LHCN-M2 (cell line): ENCODE measurements at places on chromosomes 1 and 21. TPM values are rescaled to one million over a fixed set of nuclear protein-coding genes. Genes with fewer than 3 reads are reported as not detected.

- DNase-seq, result no peak
Measured at GRCh38 chr1:155979597-155980343, 1.4 kb upstream of the ARHGEF2 start.

- DNase-seq, result no peak
Measured at GRCh38 chr1:185788386-185788785, 54.2 kb downstream of the HMCN1 start.

- DNase-seq, result no peak
Measured at GRCh38 chr1:34926156-34926555, 3.3 kb downstream of the DLGAP3 start.

GRCh38 chr1:178048883-178049282, 45.0 kb upstream of the RASAL2 start:
- no peak for DNase-seq

- no peak for DNase-seq
Measured at GRCh38 chr1:22826604-22827580, 116.3 kb downstream of the EPHB2 start.

DNA sequence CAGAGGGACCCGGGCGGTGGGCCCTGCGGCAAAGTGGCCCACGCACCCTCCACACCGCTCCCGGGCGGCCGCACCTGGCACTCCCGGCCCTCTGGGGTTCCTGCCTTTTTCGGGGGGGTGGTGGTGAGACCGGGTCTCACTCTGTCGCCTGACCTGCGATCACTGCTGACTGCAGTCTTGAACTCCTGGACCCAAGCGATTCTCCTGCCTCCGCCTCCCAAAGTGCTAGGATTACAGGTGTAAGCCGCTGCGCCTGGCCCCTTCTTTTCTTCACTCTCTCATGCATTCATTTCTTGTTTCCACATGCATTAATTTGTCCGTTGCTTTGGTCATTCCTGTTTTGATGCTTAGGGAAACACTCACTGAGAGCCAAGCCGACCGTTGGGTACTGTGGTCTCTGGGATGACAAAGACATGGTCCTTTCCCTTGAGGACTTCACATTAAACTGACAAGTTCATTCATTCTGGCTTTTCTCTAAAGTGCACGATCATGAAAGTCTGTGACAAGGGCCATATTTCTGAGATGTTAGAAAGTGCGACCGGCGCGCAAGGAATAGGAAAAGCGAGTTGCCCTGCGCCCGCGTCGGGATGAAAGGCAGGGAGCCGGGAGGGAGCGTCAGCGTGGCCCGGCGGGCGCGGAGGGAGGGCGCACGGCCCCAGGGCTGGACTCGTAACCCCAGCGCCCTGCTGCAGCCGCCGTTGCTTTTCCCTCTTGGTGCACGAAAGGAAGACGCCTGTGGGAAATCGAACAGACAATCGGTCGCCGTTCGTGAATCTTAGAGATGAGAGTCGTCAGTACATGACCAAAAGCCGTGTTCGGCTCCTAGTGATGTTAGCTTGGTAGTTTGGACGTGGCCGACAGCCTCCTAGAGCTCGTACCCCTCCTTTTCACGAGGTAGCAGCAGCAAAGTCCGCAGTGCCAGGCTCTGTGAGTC, 1.0 kb upstream of the MCOLN2 start:
- no peak for DNase-seq

GRCh38 chr1:180123463-180123936, 31.2 kb upstream of the QSOX1 start:
- peak; percentile 13 for DNase-seq

DNA sequence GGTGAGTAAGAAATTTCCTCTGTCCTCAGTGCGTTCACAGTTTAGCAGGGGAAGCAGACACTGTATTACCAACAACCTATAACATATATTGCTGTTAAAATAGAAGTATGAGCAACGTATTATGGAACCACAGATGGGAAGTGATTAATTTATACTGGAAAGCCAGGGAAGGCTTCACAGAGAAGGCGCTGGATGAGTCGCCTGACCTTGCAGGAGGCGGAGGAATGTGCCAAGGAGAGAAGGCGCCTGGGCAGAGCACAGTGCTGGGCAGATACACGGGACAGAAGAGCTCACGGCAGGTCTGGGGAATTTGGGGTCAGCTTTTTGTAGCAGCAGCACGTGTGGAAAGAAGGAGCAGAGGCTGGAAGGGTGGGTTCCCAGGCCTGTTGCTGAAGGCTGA, 116.3 kb downstream of the DHRS3 start:
- DNase-seq, result peak; percentile 59

DNA sequence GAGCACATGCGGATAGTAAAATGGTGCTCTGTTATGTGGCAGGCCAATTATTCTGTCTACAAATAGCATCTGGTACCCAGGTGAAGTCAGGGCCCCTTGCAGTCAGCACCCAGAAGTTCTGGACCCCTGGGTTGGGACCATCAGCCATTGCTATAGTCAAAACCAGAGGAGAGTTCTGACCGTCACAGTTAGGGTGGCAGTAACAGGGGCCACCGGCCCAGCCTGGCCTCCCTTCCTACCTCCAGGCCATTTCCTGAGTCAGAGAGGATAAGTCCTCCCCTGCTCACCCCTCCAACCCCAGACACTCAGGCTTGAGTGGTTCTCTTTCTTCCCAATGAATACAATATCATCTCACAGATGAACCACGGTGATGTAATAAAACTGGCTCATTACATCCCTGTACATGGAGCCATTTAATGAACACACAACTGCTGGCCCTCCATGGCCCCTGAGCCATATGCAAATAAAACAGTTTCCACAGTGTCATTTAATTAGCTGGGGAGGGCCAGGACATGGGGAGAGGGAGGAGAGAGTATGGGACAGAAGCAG, 673.6 kb downstream of the MATN1 start:
- DNase-seq, result no peak

GRCh38 chr1:46065405-46065804, 67.0 kb downstream of the PIK3R3 start:
- DNase-seq, result no peak

GRCh38 chr1:37666241-37666867, 26.0 kb upstream of the CDCA8 start:
- DNase-seq, result no peak

DNA sequence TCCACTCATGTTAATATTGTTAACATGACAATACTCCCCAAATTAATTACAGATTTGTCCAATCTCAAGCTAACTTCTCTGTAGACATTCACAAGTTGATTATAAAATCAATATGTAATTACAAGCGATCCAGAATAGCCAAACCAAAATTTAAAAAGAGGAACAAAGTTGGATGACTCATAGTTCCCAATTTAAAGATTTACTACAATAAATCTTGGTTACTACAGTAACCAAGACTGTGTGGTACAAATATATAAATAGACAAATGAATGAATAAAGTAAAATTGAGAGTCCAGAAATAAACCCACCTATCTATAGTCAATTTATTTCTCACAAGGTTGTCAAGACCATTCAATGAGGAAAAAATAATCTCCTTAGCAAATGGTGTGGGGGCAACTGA, 7.1 kb upstream of the KRTAP10-4 start:
- no peak for DNase-seq

DNA sequence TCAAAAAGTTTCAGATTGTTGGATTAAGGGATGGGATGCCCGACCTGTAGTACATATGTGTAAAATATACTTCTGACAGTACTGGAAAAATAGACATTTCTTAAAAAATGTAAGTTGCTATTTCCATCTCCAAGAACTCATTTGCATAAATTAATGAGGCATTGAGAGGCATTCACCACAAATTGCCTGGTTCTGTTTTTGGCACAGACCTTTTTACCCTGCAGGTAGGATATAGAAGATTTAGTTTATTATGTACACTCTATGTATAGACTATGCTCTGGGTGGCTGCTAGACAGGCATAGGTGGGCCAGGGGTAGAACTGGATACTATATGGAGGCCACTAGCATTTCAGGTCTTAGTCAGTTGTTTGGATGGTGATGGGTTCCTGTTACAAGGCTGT, 8.0 kb downstream of the CCDC17 start:
- no peak for DNase-seq

- no peak for DNase-seq
Measured at GRCh38 chr1:197471248-197471985, 203.4 kb downstream of the CRB1 start.

GRCh38 chr1:172446547-172446946, 2.7 kb upstream of the PIGC start:
- DNase-seq, result no peak

- no peak for DNase-seq
Measured at GRCh38 chr1:153599847-153600246, 13.1 kb downstream of the S100A16 start.

DNA sequence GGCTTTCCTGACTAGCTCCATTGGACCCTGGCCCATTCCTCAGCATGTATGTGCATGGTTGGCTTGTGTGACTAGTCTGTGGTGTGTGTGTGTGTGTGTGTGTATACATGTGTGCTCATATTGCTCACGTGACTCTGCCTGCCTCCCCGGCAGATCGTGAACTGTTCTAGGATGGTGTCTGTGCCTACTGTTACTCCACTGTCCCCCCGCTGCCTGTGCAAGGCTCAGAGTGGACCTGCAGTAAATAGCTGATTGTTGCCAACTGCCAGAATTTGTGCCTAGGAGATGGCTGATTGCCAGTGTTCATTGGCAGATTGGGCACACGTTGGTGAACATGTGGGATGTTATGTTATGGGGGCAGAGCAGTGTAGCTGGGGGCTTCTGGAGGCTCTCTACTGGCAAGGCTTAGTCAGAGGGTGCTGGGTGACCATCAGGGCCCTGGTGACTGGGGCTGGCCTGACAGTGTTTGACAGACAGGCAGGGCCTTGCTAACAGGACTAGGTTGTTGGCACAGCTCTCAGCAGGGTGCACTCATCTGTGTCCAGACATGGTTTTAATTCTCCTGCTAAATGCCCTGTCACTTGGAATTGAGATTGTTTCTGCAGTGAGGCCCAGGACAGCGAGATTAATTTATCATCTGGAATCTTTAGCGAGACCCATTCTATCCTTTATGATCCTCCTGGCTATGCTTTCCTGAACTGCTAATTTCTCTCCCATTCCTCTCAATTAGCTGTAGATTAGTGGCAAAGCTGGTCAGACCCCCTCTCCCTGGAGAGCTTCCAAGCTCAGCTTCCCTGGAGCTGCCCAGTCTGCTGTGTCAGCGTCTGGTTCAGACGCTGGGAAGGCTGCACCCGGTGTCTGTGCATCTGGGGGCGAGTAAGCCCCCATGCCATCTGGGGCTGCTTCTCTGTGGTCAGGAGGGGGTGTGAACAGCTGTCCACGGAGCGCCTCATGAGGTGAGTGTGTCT, 20.8 kb downstream of the SLC6A17 start:
- peak; percentile 14 for DNase-seq

GRCh38 chr1:79100385-79100784, 93.9 kb upstream of the ADGRL4 start:
- peak; percentile 92 for DNase-seq

GRCh38 chr1:11470912-11471311, 8.0 kb upstream of the DISP3 start:
- DNase-seq, result no peak

- DNase-seq, result no peak
Measured at GRCh38 chr1:7345516-7345915, 425.6 kb upstream of the VAMP3 start.

DNA sequence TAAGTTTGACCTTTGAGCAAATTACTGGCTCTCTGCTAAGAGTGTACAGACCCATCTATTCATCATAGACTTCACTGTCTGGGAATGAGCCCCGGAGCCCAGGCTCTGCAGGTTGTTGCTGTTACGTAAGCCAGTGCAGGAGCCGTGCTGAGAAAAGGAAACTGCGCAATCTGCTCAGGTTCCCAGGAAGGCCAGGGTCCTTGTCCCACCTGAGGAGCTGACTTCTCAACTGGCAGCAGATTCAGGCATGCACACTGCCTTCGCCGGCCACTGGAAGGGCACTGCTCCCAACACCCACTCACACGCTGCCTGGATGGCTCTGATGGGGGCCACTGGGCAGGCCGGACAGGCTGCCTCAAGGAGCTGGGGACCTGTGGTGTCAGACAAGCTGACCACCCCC, 19.5 kb downstream of the RCAN1 start:
- DNase-seq, result no peak

GRCh38 chr1:18651713-18652112, 21.1 kb downstream of the PAX7 start:
- no peak for DNase-seq

GRCh38 chr1:2304921-2305681, 77.0 kb downstream of the SKI start:
- no peak for DNase-seq

- peak; percentile 93 for DNase-seq
Measured at GRCh38 chr1:35505911-35506798, 51.0 kb downstream of the KIAA0319L start.

DNA sequence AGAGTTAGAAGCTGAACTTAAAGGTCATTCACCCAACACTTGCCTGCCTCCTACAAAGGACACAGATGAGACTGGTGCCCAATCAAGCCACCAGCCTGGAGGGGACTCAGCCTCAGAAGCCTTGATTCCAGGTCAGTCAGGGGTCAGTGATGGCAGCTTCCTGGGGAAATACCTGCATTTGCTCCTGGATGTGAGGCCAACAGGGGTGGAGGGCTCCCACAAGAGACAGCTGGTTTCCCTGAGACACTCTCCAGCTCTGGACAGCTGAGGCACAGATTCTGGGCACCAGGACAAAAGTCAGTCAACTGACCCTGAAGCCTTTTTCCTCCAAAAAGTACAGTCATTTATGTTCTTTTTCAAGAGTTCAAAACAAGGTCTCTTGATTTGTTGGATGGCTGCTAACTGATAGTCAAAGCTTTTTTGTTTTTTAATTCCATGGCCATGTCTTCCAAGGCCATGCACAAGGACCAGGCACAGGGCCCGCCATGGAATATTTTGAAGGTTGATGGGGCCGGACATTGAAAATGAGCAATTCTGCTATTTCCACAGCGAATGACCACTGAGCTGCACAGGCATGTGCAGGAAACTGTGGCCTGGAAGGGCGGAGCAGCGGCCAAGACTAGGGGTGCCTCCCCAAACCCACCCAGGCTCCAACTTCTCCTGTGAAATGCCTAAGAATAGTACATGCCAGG, 1.8 kb downstream of the C2CD2 start:
- DNase-seq, result no peak

BRDT gene
- total RNA-seq, result not detected in 2 replicates

RGS1 gene
- total RNA-seq, result 0.11 and 0.19 TPM in 2 replicates

ZP4 gene
- not detected in 2 replicates for total RNA-seq

VWA5B1 gene
- not detected in 2 replicates for total RNA-seq

TIE1 gene
- total RNA-seq, result 0.11 and 0.58 TPM in 2 replicates

S100A14 gene
- total RNA-seq, result not detected in 2 replicates

BCL2L15 gene
- total RNA-seq, result 0.13 and 0.17 TPM in 2 replicates

UBE2J2 gene
- 57.4 and 62.3 TPM in 2 replicates for total RNA-seq

CD53 gene
- total RNA-seq, result not detected in 2 replicates
